Endodermal cell (in vitro differentiated cells): ENCODE measurements at places on chromosomes 7 and 10.

DNA sequence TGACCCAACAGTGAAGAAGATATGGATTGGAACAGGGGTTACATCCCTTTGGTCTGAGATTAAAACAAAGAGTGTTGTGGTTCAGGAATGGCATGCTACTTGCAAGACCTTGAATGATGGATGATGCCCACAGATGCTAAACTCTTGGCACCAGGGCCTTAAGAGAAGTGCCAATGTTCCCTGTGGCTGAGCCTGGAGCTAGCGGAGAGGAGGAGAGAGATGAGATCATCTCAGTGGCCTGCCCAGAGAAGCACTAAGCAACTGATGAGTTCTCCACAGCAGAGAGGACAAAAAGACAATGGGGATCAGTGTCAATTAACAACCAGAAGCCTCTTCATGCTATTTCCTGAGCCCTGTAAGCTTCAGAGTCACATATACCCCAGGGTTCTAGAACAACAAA is 97.8 kb downstream of the ELAPOR2 start:
- DNase-seq: peak; percentile 60

GRCh38 chr7:37686556-37687345 is 3.2 kb downstream of the GPR141 start:
- no peak for DNase-seq

- DNase-seq: peak; percentile 63
Observed at GRCh38 chr7:32163141-32163806, 93.1 kb upstream of the PDE1C start.

- DNase-seq: peak; percentile 95
Observed at GRCh38 chr10:84540617-84541288, 212.4 kb downstream of the CCSER2 start.

GRCh38 chr7:101432316-101432715 is 69.6 kb downstream of the COL26A1 start:
- DNase-seq: no peak

DNA sequence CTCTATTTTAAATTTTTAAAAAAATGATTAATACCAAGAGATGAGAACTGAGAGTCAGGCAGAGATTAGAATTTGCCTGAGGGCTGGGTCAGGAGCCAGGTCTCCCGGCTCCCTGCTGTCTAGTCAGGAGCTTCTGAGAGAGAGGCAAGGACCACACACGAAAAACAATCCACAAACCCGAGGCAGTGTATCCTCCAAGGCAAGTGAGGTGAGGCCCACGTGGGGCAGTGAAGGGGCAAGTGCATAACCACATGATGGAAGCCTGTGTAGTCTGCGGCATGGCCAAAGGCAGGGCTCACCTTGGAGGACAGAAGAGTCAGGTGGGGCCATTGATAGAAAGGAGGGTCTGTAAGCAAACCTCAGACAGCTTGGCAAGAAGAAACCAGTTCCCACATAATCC is 541.2 kb upstream of the FOXK1 start:
- DNase-seq: peak; percentile 29

DNA sequence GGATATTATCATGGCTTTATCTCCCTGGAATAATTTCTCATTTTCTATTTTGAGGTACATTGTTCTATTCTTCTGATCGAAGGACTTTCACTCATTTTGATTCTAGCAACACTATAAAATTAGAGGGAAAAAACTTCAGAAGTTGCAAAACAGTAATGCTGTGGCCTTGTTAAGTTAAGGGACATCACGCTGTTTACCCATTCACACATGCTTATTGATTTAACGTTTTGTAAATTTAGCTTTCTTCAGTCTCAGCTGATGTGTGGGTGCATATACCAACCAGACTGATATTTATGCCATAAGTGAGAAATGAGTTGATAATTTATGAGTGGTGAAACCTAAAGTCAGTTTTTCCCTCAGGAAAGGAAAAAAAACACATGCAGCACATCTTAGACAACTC is 63.5 kb upstream of the RELN start:
- DNase-seq: no peak

- peak; percentile 35 for DNase-seq
Observed at GRCh38 chr10:110434489-110435096, 63.1 kb upstream of the DUSP5 start.

- no peak for DNase-seq
Observed at GRCh38 chr7:81383846-81384245, 386.0 kb downstream of the HGF start.

GRCh38 chr10:118982366-118982765 is 47.1 kb upstream of the NANOS1 start:
- DNase-seq: peak; percentile 23

GRCh38 chr10:103685880-103686669 is 169.3 kb downstream of the SH3PXD2A start:
- DNase-seq: peak; percentile 94

DNA sequence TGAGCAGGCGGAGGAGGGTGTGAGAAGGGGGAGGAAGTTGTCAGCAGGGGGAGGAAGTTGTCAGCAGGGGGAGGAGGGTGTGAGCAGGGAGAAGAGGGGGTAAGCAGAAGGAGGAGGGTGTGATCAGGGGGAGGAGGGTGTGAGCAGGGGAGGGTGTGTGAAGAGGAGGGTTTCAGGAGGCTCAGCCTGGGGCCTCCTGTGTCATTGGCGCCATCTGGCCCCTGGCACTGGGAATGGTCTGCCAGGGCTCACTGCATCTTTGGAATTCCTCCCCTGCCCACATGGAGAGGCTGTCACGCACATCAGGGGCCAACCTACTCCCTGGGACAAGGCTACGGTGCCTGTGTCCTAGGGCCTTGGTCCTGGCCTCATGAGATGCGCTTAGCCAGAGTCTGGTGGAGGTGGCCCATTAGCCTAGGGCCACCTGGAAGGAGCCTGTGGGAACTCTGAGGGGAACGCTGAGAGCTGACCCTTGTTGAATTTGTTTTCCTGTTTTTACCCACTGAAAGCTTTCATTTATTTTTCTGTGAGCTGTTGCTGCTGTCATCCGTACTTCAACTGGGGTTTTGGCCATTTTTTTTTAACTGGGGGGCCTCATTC is 18.0 kb downstream of the CAMK2B start:
- peak; percentile 76 for DNase-seq

DNA sequence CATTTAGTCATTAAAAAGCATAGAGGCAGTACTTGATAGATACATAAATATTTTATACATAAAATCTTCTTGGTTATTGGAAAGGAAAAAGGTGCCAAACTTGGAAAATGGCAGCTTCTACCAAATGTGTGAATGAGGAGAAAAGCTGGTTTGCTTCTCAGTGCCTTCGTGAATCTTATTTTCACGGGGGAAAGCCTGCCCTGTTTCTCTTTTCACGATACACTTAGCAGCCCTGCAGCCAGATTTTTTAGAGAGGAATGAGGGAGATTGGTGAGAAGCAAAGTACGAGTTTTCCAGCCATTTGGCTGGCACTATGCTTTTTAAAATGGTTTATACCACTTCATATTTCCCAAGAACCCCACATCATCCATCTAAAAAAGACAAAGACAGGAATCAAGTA is 22.9 kb upstream of the C1QL3 start:
- no peak for DNase-seq

- no peak for DNase-seq
Observed at GRCh38 chr7:110891197-110891596, 199.7 kb upstream of the LRRN3 start.

DNA sequence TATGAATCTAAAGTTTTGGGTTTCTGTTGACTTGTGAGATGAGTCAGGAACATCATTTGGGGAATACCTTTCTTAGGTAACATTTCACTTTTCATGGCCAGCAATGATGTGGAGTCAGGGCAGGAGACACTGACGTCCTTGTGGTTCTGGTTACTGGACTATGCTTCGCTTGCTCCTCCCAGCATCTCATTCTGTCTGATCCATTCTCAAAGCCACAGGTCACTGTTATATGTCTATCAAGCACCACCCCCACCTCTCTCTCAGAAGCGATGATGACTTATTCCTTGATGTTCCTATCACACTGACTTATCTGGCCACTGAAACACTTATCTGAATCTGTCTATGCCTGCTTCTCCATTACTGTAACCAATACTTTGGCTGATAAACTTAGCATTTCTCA is 51.6 kb downstream of the TES start:
- DNase-seq: no peak
